ENCODE measurements at places on chromosomes 12 and 14.

- DNase-seq, result no peak
These were observed 76.1 kb downstream of the ALG10B start for GRCh38 chr12:38392554-38393144.

DNA sequence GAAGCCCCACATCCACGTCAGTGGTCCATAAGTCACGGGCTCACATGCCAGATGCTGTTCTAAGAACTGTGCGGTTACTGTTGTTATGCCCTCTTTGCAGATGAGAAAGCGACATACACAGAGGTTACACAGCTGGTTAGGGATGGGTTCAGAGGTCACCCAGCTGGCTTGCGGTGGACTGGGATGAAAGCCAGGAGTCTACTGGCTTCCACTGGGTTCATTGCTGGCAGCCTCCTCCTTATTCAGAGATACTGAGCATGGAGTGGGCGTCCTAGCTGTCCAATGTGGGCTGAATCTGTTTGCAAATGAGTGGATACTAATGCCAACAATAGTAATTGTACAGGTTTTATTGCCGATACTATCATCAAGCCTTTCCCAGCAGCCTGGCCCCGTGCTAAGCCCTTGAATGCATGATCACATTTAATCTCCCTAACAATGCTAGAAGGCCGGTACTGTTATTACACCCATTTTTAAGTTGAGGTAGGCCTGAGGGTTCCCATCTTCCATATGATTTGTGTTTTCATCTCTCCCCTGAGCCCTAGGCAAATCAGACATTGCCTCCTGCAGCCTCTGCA lies 129.1 kb downstream of the PLXNC1 start:
- DNase-seq, result no peak

GRCh38 chr14:49986343-49987014 lies 93.6 kb downstream of the ARF6 start:
- no peak for DNase-seq

GRCh38 chr12:50842637-50843493 lies at the start of gene TMPRSS12:
TSS of gene TMPRSS12 (plus strand) at chr12:50842926. CDS start at chr12:50842965, 39 bp downstream.
- DNase-seq, result no peak

- no peak for DNase-seq
These were observed 101.3 kb downstream of the PTCSC3 start for GRCh38 chr14:36075203-36075602.

DNA sequence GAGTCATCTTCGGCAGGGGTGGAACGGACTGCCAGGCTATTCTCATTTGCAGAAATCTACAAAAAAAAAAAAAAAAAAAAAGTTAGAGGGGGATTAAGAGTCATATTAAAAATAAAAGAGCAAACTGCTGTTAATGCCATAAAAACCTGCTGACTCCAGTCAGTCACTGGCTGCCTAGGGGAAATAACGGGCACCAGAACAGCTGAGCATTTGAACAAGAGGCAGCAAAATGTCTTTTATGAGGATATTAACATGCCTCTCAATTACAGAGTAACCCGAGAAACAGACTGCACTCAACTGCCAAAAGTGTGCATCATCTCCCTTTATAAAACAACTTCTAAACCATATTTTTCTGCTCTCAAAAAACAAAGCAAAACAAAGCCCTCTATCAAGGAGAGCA lies 28.7 kb upstream of the CERS5 start:
- no peak for DNase-seq

DNA sequence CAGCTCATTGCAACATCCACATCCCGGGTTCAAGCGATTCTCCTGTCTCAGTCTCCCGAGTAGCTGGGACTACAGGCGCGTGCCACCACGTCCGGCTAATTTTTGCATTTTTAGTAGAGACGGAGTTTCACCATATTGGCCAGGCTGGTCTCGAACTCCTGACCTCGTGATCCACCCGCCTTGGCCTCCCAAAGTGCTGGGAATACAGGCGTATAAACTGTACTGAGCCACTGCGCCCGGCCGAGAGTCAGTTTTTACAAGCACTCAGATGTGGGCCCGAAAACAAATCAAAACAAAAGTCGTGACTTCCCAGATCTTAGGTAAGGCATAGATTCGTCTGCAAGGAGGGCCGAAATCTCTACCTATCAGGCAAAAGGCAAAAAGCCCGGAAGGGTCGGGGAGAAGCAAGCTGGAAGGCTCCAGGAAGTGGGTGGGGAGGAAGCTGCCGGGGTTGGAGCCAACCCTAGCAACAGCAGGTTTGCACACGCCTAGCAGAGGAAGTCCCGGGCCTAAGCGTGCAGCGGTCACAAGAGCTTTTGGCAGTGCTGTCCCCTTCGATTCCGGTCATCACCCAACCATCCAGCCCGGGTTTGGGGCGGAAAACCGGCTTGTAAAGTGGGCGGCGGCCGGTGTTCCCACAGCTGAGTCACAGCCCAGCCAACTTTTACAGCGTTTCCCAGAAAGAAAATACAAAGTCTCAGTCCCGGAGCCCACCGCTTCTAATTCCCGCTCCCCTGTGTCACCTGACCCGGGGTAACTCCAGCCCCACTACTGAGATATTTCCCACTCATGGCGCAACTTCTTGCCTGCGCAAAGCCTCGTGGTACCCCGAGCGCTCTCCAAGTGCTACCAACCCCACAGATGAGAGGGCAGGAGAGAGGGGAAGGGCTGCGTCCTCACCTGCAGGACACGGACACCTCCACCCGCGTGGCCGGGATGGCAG lies 583 bp downstream of the CPNE8 start:
- peak; percentile 62 for DNase-seq

DNA sequence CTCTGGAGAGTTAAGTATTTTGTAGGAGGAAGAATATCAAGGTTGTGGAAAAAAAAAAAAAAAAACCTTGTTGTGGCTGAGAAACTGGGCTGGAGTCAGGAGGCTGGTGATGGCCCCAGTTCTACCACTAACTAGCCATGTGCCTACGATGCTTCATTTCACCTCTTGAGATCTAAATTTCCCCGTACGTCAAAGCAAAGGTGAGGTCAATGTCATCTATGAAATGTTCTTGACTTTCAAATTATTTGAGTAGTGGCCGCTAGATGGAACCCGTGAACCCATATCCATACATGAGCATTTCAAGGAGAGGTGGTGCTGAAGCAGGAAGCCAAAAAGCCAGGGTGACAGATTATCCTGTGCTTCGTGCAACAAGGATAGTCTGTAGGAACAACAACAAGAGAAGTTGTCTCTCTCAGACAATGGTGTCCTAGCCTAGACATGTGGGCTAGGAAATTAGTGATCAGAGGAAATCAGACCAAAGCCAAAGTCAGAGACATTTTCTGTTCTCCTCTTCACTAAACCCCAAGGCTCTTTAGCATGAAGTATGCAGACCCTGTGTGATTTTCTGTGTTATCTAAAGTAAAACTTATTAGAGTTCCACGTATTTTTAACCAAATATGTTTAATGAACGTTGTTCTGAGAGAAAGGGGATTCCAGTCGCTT lies 95.5 kb upstream of the ETV6 start:
- DNase-seq, result peak; percentile 93

- DNase-seq, result no peak
These were observed 50.5 kb downstream of the CFAP251 start for GRCh38 chr12:121968876-121969275.

GRCh38 chr12:56723889-56724700 lies 1.0 kb downstream of the NACA start:
- DNase-seq, result no peak

- DNase-seq, result no peak
These were observed 127.5 kb upstream of the RMST start for GRCh38 chr12:97335115-97335514.

- peak; percentile 5 for DNase-seq
These were observed 558.2 kb upstream of the MIS18BP1 start for GRCh38 chr14:45811155-45811554.

DNA sequence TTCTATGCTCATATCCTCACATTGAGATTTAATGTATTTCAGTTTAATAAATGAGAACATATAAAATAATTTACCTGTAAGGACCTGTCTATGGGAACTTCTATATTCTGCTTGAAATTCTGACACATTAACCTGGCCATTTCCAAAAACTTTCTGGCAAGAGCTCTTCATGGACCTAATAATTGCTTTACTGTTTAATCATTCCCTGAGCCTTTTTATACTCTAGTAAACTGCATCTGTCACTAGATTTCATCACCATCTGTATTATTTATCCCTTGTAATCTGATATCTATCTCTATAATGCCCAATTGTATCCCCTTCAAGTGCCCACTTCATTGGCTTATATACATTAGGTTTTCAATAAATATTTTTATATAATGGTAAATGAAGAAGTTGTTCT lies 327.7 kb downstream of the RAD51B start:
- DNase-seq, result no peak

DNA sequence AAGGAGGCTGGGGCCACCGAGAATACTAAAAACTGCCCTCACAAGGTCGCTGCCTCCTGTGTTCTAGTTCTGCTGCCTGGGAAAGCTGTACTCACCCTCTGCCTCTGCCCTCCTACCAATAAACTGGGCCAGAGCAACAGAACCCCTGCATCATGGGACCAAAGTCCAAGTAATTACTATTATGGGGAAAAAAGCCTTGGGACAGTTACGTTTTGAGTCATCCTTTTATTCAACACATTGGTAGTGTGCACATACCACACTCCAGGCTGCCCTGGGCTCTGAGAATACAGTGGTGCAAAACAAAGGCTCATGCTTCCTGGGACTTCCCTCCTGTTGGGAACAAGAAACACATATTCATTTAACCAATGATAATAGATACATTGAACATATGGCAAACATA lies 49.0 kb downstream of the CACNA1C start:
- DNase-seq, result no peak

GRCh38 chr12:57452181-57452936 lies 2.7 kb upstream of the INHBE start:
- no peak for DNase-seq

- no peak for DNase-seq
These were observed 127.6 kb upstream of the AMIGO2 start for GRCh38 chr12:47207340-47207717.

DNA sequence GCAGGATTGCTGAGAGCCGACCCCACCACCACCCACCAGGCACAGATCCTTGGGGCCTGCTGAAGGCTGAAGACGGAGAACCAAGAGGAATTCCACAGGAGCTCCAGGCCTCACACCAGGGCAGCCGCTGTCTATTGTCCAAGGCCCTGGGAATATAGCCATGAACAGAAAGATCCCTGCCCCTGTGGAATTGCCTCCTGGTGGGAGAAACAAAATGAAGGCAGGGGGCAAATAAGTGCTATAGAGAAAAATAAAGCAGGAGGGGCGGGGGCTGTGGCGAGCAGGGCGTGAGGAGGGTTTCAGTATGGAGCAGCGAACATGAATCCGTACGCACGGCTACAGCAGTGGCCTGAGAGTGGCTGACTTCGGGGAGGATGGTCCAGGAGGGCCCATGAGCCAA lies 96.1 kb downstream of the EML1 start:
- peak; percentile 51 for DNase-seq

GRCh38 chr14:58813745-58814144 lies 176.0 kb downstream of the DACT1 start:
- DNase-seq, result no peak

- no peak for DNase-seq
These were observed 99.9 kb downstream of the FOXN3 start for GRCh38 chr14:89317051-89317691.

- DNase-seq, result no peak
These were observed 23.4 kb downstream of the DLK1 start for GRCh38 chr14:100749967-100750597.

DNA sequence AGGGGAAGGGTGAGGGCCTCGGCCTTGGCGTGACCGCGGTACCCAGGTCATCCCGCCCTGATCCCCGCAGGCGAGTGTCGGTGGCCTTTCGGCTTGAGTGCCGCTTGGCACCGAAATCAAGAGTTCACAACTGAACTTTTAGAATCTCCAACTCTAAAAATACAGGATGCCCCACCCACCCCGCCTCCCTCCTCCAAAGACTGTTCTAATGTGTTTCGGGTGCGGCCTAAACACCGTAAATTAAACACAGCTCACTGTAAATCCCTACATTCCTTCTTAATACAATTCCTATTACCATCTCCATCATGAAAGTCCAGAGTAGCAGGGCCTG lies 11.4 kb downstream of the SCNN1A start:
- DNase-seq, result no peak

DNA sequence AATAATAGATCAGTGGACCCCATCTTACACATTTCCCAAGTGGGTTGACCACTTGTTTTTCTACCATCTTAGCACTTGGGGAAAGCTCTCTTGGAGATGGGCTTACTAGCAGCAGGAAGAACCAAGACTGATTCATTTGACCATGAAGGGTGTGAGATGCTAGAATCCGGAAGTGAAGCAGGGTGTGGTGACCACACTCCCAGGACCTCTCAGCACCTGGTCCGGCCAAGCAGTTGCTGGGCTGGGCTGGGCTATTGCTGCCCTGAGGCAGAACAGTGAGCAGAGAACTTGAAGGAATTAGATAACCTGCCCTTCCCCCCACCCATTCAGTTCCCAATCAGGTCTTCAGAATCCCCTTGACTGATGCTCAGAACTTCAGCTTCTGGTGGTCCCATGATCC lies 24.4 kb downstream of the ADCY6 start:
- no peak for DNase-seq

DNA sequence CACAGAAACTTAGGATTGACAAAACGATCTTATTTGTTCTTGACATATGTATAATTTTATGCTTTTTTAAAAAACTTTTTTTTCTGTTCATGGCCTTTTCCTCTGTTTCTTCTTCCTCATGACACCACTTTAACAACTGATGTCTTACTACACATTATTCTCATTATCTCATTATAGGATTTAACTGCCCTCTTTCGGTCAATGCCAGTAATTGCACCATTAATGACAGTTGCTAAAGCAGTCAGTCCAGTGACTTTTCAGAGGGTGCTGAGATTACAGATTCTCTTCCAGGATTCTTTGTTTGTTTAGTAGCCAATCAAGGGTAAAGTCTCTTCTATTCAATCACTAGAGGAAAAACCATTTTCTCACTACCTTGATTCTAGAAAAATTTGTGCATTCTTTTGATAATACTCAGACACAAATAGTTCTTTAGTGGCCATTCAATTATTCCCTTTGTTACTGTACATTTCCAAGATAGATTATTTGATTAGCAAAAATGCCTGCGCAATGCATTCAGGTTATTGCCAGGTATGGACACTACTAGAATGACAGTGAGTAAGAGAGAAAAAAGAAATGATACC lies 50.1 kb downstream of the KLRG1 start:
- peak; percentile 61 for DNase-seq

DNA sequence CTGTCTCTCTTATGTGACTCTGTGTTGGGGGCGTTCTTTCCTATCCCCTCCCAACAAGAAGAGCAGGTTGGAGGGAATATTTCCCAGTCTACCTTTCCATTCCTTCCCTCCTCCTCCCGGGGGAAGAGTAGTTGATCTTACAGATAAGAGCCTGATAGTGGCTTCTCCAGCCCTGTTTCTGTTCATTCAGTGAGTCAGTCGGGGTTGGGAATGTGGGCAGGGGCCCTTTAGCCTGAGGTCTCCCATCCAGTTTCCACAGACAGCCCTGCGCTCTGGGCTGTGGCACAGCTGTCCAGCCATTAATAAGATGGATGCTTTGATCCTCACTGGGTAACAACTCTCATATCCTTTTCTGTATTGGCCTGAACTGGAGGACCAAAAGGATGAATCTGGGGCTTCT lies 18.1 kb upstream of the PPP1R1A start:
- DNase-seq, result no peak

GRCh38 chr14:87430810-87431209 lies 562.2 kb downstream of the GALC start:
- DNase-seq, result no peak

GRCh38 chr12:67943141-67943892 lies 45.9 kb upstream of the IFNG-AS1 start:
- peak; percentile 58 for DNase-seq

GRCh38 chr12:32754111-32754510 lies 1.6 kb downstream of the YARS2 start:
- DNase-seq, result no peak

- no peak for DNase-seq
These were observed 28.1 kb downstream of the SBNO1 start for GRCh38 chr12:123336530-123336929.

Measured in NT2/D1 (cell line).